ENCODE measurements at places on chromosomes 4 and X.

GRCh38 chr4:169314906-169315305 lies 44.1 kb upstream of the SH3RF1 start:
- no peak for DNase-seq

DNA sequence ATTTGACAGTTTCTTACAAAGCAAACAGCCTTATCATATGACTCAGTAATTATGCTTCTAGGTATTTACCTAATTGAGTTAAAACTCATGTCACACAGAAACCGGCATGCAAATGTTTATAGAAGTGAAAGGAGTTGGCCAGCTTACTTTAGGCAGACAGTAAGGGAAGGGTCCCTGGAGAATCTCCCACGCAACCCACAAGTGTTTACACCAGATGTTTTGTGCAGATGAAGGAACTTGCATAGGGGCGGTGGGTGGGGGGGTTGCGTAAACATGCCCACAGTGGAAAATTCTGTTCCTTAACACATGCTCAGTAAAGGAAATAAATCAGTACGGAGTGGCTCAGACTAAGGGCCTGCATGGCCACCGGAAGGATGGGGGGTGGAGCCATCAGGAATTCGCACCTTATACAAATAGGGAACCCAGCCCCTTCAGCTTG lies 330.5 kb upstream of the AADAT start:
- no peak for DNase-seq

DNA sequence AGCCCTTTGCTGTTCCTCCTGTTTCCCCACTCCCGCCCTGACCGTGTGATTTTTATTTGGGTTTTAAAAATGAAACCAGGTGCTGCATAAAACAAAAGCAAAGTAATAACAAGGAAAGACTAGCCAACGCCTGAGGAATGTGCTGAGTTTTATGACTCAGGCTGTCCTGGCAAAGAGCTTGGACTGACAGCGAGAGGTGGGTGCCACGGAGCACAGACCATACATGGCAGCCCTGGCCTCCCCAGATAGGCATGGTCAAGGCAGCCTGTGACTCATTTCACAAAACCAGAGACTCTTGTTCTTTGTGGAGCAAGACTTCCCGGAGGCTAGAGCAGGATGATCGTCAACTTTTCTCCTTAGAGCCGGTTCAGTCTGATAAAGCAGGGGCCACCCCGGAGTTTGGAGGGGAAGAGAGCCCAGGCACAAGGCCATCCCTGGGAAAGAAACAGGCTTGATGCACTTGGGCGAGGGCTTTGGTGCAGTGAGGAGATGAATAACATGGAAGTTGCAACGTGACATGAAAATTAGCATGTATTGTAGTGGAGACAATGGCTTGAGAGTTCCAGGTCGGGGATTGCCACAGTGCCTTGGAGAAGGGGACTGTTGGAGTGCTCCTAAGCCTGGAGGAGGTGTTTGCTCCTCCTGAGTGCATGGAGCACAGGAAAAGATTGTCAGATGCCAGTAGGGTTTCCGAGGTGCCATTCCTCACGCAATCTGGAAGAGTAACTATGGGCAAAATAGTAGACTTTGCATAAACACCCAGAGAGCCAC lies 54.8 kb downstream of the C4orf51 start:
- no peak for DNase-seq

DNA sequence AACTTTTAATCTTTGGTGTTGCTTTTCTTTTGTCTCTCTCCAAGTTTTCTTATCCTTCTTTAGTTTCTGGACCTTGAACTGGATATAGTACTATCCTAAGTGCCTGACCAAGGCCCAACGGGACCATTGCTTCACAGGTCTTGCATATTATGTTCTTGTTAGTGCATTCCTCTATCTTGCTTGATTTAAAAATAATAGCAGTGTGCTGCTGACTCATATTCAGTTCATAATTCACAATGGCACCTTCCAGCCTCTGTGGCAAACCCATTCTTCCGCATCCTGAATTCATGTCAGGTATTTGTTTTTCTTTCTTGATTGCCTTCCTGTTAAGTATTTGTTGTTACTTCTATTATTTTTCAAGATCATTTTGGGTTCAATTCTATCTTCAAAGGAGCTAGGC lies 197.1 kb upstream of the GIMD1 start:
- no peak for DNase-seq

- DNase-seq, result no peak
These were observed 45.5 kb upstream of the RAB9B start for GRCh38 chrX:103877571-103877970.

- DNase-seq, result no peak
These were observed 221.6 kb upstream of the SPANXN4 start for GRCh38 chrX:142804085-142804484.

GRCh38 chrX:153701706-153702105 lies 14.0 kb downstream of the SLC6A8 start:
- DNase-seq, result no peak

GRCh38 chrX:73840120-73840924 lies 277.3 kb downstream of the CHIC1 start:
- no peak for DNase-seq

DNA sequence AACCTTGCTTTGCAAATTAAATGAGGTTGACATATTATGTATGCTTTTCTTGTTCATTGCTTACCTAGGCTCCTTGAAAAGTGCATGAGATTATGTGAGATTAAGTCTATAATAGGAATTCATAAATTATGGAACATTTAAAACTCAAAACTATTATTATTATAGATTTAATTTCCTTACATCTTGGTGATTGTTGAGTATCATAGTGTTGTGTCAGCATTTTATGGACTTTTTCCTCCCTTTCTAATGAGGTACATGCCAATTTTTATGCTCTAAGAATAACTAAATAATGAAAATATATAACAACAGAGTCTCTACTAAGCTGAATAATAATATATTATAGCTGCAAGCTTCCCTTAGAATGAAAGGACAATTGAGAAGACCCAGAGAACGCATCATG lies 848.8 kb upstream of the AADAT start:
- no peak for DNase-seq

- DNase-seq, result no peak
These were observed 18.8 kb upstream of the AREG start for GRCh38 chr4:74426101-74426500.

DNA sequence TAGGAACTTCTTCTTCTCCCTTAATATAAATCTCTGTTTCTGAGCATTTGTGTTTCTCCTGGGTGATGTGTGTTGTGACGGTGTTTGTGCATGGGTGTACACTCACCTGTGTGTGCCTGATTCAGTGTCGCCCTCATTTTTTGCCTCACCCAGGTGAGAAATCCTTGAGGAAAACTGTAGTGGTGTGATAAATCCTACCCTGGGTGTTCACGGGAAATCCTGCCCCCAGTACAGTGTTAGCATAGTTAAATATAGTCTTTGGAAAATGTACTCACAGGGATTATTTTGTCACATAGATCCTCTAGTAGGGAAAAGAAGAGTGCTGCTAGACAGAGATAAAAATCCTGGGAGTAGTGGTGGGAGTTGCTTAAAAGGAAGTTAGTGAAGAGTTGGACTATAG lies 291.9 kb upstream of the PITX2 start:
- no peak for DNase-seq

GRCh38 chr4:184583738-184584502 lies 65.3 kb downstream of the CASP3 start:
- DNase-seq, result no peak

- DNase-seq, result no peak
These were observed 371.4 kb downstream of the NLGN4X start for GRCh38 chrX:5857232-5857631.

Measured in stimulated activated CD4-positive, alpha-beta T cell treated with anti-CD3 and anti-CD28 coated beads, TNF-alpha, amount 100 ng/mL, for 1 hour (primary cell).